ENCODE measurements at places on chromosomes 12 and 14.
A peak's percentile ranks its signal among the peaks of the same experiment; 100 is the strongest.

- no peak for DNase-seq
Observed at GRCh38 chr12:509500-509899, 49.8 kb downstream of the B4GALNT3 start.

GRCh38 chr12:1533205-1533601 lies 61.2 kb downstream of the FBXL14 start:
- DNase-seq: peak; percentile 16

DNA sequence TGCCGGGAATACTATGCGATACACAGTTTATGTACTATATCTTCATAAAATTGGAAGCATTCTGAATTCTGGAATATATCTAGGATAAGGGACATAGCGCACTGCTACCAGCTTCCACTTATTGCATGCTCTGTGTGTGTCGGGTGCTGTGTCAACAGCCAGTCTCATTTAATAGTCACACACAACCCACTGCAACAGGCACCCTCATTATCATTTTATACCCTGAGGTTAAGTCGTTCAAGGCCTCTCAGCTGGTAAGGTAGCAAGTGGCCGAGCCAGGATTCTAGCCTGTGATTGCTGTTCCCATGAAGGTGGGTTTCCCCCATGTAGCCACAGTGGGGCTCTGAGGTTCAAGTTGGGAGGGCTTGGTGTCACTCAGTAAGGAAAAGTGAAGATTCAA lies 7.0 kb downstream of the PPP1R1A start:
- DNase-seq: no peak

GRCh38 chr12:130831876-130832405 lies 7.1 kb downstream of the STX2 start:
- no peak for DNase-seq

DNA sequence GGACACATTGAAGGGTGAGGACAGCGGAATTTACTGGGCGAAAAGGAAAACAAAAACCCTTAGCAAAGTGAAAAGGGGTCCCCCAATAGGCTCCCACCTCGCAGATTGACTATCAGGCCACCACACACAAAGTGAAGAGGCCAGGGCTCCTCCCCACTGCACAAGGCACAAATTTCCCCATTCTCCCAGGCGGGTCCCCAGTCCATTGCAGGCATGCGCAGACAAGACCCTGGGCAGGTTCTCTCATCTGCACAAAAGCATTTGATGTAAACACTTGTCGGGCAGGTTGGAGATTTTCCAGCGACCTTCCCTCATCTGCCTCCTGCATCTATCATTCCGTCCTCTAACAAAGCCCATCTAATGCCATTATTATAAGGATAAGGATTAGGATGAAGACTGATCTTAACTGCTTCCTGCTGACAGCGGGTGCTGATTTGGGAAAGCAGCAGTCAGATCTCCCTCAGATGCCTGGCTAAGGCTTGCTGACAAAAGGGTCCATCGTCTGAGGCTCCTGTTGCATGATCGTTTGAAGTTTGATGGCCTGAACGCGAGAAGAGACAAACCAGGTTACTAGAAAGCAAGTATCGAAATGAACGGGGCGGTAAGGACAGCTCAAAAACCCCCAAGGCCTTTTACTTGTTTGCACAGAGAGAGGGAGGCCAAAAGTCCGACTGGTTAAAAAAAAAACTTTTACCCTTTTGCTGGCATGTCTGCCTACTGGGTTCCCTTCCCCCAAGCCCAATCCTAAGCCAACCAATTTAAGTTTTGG lies 14.4 kb downstream of the ASCL4 start:
- DNase-seq: no peak

DNA sequence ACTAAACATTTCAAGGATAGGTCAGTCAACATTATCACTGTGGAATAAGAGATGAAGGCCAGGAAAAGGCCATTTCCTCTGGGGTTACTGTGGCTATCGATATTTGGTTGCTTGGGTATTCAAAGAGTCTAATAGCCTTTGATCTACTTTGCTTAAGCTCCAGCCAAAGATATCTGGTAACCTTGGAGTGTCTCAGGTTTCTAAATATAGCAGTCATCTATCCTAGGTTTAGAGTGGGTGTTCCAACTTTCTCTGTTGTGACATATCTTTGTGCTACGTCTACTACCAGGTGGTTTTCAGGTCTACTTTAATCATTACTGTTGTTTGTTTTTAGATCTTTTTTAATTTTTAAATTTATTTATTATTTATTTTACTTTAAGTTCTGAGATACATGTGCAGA lies 42.4 kb downstream of the RDH12 start:
- DNase-seq: no peak

DNA sequence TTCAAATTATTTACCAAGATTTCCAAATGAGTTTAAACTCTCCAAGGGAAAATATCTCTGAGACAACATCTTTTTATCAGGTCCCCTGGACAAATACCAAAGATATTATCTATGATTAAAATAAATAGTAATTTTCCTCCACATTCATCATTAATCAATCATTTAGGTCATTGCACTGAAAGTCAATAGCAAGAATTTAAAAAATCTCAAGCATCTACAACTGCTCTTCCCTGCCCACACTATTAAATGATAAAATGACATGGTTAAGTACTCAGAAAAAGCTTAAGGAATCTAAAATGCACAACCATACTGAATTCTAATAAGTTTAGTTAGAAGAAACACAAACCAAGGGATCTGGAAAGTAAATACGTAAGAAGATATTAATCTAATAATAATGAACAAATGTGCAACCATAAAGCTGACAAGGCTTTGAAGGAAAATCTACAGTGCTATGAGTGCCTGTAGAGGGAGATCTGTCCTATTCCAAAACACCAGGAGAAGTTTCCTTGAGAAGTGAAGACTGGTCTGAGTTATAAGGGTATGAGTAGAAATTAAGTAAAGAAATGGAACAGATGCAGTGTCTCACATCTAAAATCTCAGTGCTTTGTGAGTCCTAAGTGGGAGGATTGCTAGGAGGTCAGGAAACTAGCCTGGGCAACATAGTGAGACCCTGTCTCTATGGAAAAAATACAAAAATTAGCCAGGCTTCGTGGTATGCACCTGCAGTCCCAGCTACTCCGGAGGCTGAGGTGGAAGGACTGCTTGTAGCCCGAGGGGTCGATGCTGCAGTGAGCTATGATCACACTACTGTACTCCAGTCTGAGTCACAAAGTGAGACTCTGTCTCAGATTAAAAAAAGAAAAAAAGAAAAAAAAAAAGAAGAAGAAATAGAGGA lies 19.2 kb downstream of the INTS13 start:
- DNase-seq: no peak

- DNase-seq: no peak
Observed at GRCh38 chr14:88196925-88197324, 126.1 kb downstream of the KCNK10 start.

- DNase-seq: no peak
Observed at GRCh38 chr12:70875628-70876027, 44.9 kb downstream of the PTPRR start.

DNA sequence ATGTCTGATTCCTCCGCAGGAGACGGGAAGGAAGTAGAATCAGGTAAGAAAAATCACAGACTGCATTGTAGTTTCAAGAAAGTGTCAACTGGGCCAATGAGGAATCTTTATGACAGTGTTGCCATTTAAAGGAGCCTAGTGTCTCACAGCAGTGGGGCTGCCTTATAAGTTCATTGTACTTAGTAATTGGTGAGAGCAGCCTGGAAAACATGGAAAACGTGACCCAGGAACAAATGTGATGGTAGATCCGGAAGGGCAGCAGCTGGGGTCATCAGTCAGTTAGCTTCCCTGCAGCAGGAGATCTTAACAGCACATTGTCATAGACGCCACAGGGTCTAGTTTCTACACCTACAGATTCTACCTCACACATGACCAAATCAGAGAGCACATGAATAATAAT lies 630.0 kb upstream of the LMO3 start:
- no peak for DNase-seq

GRCh38 chr12:30134229-30134628 lies 350.5 kb upstream of the TMTC1 start:
- no peak for DNase-seq

GRCh38 chr14:32594766-32595165 lies 265.7 kb downstream of the AKAP6 start:
- no peak for DNase-seq

- DNase-seq: no peak
Observed at GRCh38 chr12:62898526-62898925, 36.4 kb downstream of the PPM1H start.

DNA sequence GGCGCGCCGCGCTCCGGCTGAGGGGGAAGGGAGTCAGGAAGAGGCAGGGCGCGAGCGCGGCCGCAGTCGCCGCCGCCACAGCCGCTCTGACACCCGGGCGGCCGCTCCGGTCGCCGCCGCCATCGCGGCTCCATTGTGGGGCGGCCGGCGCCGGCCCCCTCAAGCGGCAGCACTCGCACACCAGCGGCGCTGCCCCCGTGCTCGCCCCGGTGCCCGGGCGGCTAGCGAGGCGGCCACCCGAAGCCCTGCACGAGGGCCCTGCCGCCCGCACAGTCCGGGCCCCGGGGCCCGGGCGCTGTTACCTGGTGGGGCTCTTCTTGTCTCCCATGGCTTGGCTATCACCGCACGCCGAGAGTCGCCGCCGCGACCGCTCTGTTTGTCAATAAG lies 202 bp downstream of the YAF2 start:
- DNase-seq: no peak

DNA sequence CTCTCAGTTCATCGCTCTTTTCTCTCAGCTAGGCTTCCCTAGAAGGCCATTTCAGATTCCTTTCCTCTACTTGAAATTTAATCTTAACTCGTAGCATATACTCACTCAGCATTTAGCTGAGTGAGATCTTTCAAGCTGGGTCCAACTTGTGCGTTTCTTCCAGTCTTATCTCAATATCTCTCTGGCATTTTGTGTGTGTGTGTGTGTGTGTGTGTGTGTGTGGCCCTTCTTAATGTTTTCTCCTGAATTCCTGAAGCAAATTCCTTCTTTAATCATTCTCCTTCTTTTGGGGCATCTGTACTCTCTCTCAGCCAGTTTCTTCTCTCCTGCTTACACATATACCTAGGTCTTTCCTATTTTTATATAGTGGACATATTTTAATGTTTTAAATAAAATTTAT lies 129.1 kb downstream of the KITLG start:
- no peak for DNase-seq

GRCh38 chr14:90660865-90661570 lies 155.2 kb downstream of the TTC7B start:
- DNase-seq: no peak

GRCh38 chr12:826331-826730 lies 74.0 kb downstream of the WNK1 start:
- DNase-seq: no peak

DNA sequence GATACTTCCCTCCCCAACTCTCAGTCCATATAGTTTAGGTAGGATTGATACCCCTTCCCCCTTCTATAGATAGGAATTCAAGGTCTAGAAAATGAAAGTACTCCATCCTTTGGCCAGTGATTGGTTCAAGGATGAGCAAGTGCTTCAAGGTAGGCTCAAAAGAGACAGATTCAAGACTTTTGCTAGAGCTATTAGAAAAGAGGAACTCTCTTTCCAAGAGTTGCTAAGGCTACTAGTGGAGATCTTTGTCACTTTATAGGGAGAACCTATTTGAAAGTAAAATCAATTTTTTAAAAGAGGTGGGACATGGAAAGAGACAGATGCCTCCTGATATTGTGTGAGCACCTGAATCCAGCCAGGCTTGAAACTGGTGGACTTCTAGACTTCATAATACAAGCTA lies 17.5 kb downstream of the POLE2 start:
- no peak for DNase-seq

- DNase-seq: peak; percentile 69
Observed at GRCh38 chr14:35332517-35333263, 40.5 kb downstream of the PSMA6 start.

DNA sequence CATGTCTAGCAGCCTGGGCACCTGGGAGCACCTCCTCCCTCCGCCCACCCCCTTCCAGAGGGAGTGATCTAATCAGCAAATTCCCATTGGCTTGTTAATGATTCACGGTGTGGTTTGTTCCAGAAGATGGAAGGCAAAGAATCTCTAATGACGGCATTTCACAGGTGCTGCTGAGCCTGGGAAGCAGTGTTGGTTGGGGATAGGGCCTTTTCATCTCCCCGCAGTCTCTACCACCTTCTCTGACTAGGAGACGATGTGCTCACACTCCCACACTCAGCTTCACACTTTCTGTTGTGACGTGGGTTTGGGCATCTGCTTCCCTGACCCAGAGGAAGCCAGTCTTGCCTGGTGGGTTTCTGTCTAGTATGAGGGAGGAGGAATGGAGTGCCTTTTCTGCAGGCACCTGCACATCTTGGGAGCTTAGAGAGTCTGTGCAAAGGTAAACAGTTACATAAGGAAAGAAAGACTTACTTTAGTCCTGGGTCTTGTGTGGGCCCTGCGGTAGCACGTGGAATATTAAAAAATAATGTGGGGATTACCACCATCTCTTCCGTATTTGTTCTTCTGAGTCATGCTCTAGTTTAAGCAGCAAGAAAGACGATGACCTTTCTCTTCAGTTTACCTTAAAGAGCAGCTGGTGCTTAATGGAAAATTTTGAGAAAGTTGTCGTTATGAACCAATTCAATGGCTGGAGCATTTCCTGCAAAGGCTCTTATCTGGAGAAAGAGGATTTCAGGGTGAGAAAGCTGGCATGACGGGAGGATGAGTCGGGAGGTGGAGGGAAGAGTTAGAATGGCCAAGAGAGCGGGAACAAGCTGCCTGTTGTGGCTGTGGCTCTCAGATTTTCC lies 70.6 kb upstream of the ARHGAP5 start:
- DNase-seq: no peak

GRCh38 chr14:37406095-37406494 lies 189.0 kb downstream of the FOXA1 start:
- no peak for DNase-seq

DNA sequence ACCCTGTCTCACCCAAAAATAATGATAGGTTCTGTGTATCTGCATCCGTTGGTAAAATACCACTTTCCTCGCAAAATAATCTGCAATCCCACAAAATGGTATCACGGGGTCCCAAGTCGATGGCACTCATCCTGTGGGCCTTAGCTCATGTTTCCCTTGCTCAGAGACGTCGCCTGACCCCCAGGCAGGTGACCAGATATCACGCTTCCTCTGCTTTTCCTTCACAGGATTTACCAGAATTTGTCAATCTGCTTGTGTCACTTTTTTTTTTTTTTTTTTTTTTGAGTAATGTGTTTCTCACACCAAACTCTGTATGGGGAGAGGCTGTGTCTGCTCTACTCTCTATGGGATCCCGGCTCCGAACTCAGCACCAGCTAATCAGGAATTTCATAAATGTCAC lies 162.7 kb downstream of the PRKCH start:
- DNase-seq: no peak

GRCh38 chr14:102005336-102005735 lies 41.0 kb downstream of the DYNC1H1 start:
- no peak for DNase-seq
